ENCODE measurements at places on chromosomes 12 and 14. TPM values are rescaled to one million over a fixed set of nuclear protein-coding genes. Genes with fewer than 3 reads are reported as not detected.

DNA sequence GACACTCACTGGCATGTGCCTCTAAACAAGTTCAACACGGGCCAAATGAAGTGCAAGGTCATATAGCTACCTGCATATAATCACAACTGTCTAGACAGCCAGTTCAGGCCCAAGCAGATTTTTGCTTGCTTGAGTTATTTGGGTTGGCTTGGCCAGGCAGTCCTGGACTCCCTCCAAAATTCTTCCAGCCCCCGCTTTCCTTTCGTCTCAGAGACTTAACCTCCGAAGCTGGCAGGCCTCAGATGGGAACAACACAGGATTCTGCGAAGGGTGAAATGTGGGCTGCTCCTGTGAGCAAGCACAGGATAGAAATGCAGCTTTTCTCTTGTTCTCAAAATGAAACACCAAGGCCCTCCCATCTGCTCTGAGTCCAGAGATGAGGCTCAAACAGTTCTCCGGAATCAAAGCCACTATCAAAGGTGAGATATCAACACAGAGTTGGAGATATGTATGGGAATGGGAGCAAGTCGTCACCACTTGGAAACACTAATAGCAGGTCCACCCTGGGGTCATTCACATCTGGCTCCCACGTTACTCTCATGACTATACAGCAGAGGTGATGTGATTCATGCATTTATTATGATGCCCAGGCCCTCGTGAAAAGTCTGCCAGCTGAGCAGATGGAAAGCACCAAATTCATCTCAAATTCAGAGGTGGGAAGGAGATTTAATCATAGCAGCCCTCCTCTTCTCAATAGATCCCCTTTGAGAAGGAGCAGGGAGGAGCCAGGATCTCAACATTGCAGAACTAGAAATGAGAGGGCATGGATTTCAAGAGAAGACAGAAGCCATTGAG lies 389.8 kb downstream of the NUAK1 start:
- no peak for DNase-seq
- H3K4me3 ChIP-seq, result no peak overlapping the region
- no peak overlapping the region for H3K27ac ChIP-seq

DNA sequence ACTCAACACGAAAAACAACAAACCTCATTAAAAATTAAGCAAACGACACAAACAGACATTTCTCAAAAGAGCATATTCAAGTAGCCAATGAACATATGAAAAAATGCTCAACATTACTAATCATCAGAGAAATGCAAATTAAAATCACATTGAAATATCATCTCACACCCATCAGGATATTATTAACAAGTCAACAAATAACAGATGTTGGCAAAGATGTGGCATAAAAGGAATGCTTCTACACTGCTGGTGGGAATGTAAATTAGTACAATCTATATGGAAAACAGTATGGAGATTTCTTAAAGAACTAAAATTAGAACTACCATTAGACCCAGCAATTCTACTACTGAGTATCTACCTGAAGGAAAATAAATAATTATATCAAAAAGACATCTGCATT lies 182.2 kb downstream of the KITLG start:
- H3K27me3 ChIP-seq, result no peaks in the 10 kb centered on the region
- H3K4me1 ChIP-seq, result no peaks in the 10 kb centered on the region
- H3K4me3 ChIP-seq, result no peak overlapping the region
- H3K36me3 ChIP-seq, result no peaks in the 10 kb centered on the region

Gene CD163L1
- 0.88 TPM for total RNA-seq

- no peaks in the 10 kb centered on the region for H3K36me3 ChIP-seq
- no peak overlapping the region for H3K4me3 ChIP-seq
- H3K27ac ChIP-seq, result no peak overlapping the region
- no peaks in the 10 kb centered on the region for H3K4me1 ChIP-seq
Observed at GRCh38 chr12:62660756-62661155, 194.1 kb downstream of the MON2 start.

GRCh38 chr14:77197988-77198387 lies 16.4 kb downstream of the TMEM63C start:
- no peaks in the 10 kb centered on the region for H3K4me1 ChIP-seq
- DNase-seq, result no peak
- H3K4me3 ChIP-seq, result no peak overlapping the region
- peaks cover 8% of the 10 kb centered on the region for H3K27me3 ChIP-seq
- H3K36me3 ChIP-seq, result no peaks in the 10 kb centered on the region
- H3K27ac ChIP-seq, result no peak overlapping the region

DNA sequence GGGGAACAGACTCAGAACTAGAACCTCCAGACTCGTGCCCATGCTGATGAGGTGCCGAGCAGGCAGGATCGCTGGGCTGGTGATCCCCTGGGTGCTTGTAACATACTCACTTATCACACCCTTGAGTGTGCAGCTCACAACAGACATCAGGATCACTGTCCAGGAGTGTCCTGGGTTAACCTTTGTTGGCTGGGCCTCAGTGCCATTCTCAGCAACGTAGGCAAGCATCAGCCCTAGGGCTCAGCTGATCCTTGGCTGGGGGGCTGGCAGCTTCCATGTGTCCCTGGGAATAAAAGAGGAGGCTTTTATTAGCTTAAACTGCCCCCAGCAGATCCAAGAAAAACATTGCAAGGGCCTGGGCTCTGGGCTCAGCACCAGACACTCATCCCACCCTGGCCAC lies 1.6 kb downstream of the TMEM229B start:
- no peak overlapping the region for H3K4me3 ChIP-seq
- peaks cover 13% of the 10 kb centered on the region for H3K36me3 ChIP-seq
- H3K27me3 ChIP-seq, result no peaks in the 10 kb centered on the region
- H3K27ac ChIP-seq, result no peak overlapping the region

- H3K36me3 ChIP-seq, result no peaks in the 10 kb centered on the region
- DNase-seq, result no peak
Observed at GRCh38 chr14:55518391-55518790, 61.6 kb upstream of the KTN1 start.

DNA sequence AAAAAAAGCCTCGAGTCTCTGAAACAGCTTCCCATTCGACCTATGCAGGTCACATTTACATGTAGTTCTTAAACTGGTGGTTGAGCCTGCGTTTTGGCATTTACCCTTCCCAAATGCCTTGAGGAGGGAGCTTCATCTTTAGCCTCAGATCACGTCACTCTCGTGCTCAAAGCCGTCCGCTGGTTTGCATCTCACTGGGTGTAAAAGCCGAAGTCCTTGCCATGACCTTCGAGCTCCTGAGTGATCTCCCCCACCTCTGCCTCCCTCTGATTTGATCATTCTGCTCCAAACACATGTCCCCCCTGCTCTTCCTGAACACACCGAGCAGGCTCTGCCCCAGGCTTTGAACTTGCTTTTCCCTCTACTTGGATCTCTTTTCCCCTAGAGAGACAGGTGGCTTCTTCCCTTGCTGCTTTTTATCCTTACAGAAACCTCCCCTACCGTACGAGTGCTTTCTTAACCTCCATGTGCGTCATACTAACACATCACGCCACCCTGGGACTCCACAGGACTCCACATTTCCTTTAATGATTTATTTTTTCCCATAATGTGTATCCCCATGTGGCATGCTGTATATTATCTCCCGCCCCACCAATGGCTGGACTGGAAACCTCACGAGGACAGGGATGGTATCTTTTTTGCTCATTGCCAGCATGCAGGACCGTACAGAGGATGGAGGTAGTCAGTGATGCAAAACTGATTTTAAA lies 610.7 kb downstream of the VRK1 start:
- H3K36me3 ChIP-seq, result no peaks in the 10 kb centered on the region
- no peaks in the 10 kb centered on the region for H3K4me1 ChIP-seq
- H3K27ac ChIP-seq, result no peak overlapping the region
- DNase-seq, result no peak
- peaks cover 11% of the 10 kb centered on the region for H3K27me3 ChIP-seq
- H3K4me3 ChIP-seq, result no peak overlapping the region

Gene GALNT16
- total RNA-seq, result 1.2 TPM

DNA sequence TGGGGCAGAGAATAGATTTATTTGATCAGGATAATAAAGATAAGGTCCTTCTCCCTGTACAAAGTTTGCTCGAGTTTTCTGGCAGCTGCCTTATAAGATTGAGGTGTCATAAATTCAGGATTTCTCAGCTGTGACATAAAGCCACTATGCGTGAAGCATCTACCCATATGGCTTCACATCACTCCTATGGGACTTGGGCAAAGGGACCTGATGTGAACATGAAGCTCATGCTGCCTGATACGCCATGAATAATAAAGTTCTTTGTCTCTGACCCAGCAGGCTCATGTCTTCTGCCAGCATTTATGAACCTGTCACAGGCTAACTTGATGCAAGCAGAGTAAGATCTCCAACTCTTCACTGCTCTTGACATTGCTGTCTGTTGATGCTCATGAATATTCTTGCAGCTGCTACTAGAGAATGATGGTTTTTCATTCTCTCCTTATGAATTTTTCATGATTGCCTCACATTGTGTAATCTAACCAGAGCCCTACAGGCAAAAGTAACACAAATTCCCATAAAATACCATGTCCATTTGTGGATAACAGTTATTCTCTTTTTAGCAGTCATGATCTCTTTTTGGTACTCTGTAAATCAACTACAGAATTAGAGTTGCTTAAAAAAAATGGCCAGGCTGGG lies 49.0 kb upstream of the CPNE8 start:
- H3K27me3 ChIP-seq, result no peaks in the 10 kb centered on the region
- no peak for DNase-seq
- no peaks in the 10 kb centered on the region for H3K36me3 ChIP-seq
- H3K4me1 ChIP-seq, result no peaks in the 10 kb centered on the region
- no peak overlapping the region for H3K27ac ChIP-seq

Gene CLEC2B
- 19.1 TPM for total RNA-seq

Gene KRT71
- total RNA-seq, result not detected

Gene SAMD4A
- total RNA-seq, result 6.4 TPM

GRCh38 chr14:104445832-104446381 lies 133.7 kb upstream of the C14orf180 start:
- peaks cover 2% of the 10 kb centered on the region for H3K36me3 ChIP-seq
- no peak for DNase-seq
- no peaks in the 10 kb centered on the region for H3K4me1 ChIP-seq
- H3K27me3 ChIP-seq, result peaks cover 34% of the 10 kb centered on the region

GRCh38 chr14:69208666-69209065 lies 17.4 kb downstream of the EXD2 start:
- H3K4me3 ChIP-seq, result no peak overlapping the region
- no peaks in the 10 kb centered on the region for H3K27me3 ChIP-seq

GRCh38 chr12:116532986-116533342 lies 26.2 kb upstream of the MAP1LC3B2 start:
- H3K27ac ChIP-seq, result peak overlapping the region; percentile 68
- H3K27me3 ChIP-seq, result no peaks in the 10 kb centered on the region
- H3K4me1 ChIP-seq, result peaks cover 47% of the 10 kb centered on the region
- H3K4me3 ChIP-seq, result peak overlapping the region; percentile 96

GRCh38 chr12:68762691-68763090 lies 16.7 kb downstream of the SLC35E3 start:
- H3K4me3 ChIP-seq, result no peak overlapping the region
- H3K4me1 ChIP-seq, result no peaks in the 10 kb centered on the region
- DNase-seq, result no peak
- H3K27me3 ChIP-seq, result no peaks in the 10 kb centered on the region
- H3K27ac ChIP-seq, result no peak overlapping the region

DNA sequence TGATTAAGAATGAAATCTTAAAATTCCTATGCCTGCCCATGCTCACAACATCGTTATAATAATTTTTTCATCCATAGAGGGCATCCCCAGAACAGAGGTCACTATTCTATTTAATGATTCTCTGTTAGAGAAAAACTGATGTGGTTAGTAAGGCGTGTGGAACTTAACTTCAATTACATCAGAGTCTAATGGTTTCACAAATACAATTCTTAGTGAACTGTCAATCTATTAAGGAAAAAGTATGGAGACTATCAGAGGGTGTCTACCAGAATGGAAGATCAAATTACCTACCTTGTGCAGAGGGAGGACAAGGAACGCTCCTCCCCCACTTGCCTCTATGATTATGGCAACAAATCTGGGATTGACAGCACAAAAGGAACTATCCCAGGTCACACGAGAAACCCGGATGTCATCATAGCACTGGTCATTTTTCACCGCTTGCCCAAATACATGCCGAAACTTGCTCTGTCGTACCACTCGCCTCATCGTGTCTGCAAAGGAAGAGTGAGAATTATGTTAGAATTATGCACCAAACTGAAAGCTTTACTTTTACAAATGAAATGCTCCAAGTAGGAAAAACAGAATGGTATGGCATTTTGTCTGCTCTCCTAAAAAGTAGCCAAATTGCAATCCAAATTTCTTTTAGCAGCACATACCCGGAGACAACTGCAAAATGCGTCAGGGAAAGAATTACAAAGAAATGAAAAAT lies 30.3 kb downstream of the CORO1C start:
- H3K4me3 ChIP-seq, result no peak overlapping the region
- peaks cover 32% of the 10 kb centered on the region for H3K4me1 ChIP-seq
- H3K36me3 ChIP-seq, result peaks cover 69% of the 10 kb centered on the region
- DNase-seq, result no peak
- no peak overlapping the region for H3K27ac ChIP-seq

- no peak overlapping the region for H3K27ac ChIP-seq
- peaks cover 13% of the 10 kb centered on the region for H3K4me1 ChIP-seq
- no peak for DNase-seq
- no peak overlapping the region for H3K4me3 ChIP-seq
- H3K36me3 ChIP-seq, result peaks cover 18% of the 10 kb centered on the region
Observed at GRCh38 chr14:21347201-21347600, 36.6 kb downstream of the SUPT16H start.

GRCh38 chr12:53726341-53726740 lies 911 bp downstream of the CALCOCO1 start:
- no peaks in the 10 kb centered on the region for H3K27me3 ChIP-seq
- no peak for DNase-seq
- H3K4me3 ChIP-seq, result peak overlapping the region; percentile 97
- H3K36me3 ChIP-seq, result peaks cover 37% of the 10 kb centered on the region
- H3K4me1 ChIP-seq, result peaks cover 24% of the 10 kb centered on the region

DNA sequence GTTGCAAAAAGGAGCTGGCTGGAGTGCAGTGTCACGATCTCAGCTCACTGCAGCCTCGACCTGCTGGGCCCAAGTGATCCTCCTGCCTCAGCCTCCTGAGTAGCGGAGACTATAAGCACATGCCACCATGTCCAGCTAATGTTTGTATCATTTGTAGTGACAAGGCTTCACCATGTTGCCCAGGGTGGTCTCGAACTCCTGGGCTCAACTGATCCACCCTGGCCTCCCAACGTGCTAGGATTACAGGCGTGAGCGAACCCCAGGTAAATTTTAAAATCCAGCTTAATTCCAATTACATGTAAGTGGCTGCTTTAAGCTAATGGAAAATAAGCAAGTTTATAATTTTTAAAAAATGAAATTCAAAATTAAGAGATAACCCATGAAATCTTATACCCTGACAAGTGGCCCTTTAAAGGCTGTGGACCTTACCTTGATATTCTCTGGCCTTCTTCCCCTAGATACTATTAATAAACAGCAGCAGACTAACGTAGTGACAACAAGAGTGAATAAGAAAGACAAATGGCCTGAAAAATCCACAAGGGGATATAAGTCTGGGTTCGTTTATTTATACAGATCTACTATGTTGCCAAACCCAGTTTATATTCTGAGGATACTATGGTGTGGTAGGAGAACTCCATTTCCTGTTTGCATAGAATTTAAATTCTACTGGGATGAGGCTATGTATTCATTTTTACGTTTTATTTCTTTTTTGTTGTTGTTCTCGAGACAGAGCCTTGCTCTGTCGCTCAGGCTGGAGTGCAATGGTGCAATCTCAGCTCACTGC lies 25.6 kb upstream of the SLC2A3 start:
- peaks cover 37% of the 10 kb centered on the region for H3K4me1 ChIP-seq
- peak overlapping the region; percentile 94 for H3K27ac ChIP-seq
- H3K4me3 ChIP-seq, result peak overlapping the region; percentile 87

All from activated B cell treated with CpG ODN at 0.5 μM for 24 hours (primary cell).